ENCODE measurements at places on chromosomes 2 and 18.

DNA sequence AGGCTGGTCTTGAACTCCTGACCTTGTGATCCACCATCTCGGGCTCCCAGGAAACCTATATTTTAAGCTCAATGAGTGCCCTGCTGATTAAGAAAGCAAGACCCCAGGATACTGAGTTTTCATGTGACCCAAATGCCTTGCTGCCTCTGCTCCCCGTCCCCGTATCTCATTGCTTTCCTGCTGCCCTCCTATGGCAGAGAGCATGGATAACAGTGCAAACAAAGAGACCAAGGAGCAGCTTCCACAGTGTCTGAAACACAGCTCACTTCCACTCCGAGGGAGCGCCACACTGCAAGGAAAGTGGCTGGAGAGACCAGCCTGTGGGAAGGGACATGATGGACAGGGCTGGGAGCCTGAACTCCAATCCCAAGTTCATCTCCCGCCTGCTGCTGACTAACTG is 246.8 kb downstream of the TMEM182 start:
- DNase-seq, result no peak

DNA sequence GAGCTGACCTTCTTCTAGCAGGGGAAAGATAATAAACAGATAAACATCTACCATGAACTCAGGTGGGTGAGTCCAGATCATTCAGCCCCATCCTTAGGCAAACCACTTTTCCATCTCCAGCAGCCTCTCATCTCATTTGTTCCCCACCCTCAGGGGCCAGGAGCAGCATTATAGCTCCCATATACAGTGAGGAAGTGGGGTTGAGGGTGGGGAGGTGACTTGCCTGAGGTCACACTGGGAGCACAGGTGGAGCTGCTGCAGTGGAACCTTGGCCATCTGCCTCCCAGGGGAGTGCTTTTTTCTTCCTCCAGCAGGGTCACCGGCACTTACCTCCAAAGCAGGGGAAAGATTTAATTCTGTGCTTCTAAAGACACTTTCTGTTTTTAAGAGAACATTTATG is 212.5 kb upstream of the SMAD2 start:
- no peak for DNase-seq

DNA sequence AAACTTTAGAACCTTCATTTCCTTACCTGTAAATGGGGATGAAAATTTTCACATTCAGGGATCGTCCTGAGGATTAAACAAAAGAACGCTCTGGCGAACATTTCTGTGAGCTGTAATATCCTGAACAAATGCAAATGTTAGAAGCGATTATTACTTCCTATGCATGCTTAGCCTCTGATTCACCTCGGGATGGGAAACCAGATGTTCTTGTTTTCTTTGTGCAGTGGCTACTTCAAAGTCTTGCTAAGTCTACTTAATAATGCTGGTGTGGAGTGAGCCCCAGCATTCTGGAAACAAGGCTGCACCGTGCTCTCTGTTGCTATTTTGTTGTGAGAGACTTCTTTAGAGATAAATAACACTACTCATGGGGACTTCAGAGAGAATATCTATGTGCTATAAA is 119.1 kb upstream of the PELI1 start:
- DNase-seq, result no peak

DNA sequence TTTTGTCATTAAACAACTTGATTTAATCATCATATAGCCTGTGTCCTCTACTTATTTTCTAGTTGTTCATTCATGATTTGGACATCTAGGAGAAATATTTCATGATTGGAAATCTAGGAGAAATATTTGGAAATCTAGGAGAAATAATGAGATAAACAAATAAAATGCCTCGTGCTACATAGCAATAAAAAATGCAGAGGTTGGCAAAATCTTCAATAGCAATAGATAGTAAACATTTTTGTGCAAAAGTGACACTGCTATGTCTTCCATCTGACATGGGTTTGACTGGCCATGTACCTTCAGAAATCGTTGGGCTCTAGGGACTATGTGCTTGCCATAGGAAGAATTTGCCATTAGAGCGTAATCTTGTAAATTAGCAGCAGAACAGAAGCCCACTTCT is 1304.5 kb upstream of the ZEB2 start:
- no peak for DNase-seq

- DNase-seq, result no peak
These were observed 129.7 kb downstream of the PTPRM start for GRCh38 chr18:7696780-7697179.

DNA sequence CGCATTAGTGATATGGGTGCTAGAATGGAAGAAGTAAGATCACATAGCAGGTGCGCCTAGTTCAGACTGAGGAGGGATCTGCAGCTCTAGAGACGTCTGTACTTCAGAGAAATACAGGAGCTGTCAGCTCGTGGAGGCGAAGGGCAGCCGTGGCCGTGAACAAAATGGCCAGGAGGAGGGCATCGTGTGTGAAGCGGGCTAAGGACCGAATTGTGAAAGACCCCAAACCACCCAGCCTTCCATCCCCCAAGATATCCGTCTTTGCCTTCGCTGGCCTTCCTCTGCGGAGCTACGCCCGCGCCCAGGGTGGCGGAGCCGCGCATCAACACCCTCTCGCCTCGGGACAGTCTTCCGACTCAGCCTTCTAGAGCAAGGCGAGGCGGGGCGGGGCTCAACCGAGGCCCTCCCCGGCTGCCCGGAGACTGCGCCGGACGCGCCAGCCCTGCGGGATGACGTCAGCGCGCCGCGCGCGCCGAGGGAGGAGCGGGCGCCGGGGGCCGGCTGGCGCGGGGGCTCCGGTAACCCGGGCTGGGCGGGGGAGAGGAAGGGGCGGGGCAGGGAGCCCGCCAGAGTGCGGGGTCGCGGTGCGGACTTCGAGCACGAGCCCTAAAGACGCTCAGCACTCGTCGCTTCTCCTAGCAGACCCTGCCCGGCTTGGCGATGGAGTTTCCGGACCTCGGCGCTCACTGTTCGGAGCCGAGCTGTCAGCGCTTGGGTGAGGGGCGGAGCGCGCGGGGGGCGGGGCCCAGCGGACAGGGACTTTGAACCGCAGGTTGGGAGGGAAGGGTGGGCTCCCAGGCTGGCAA is at the start of gene ZFAND2B:
ZFAND2B (plus strand) TSS at position 455 of the 806 bp plus-strand sequence; CDS start at position 661, 206 bp downstream.
- peak; percentile 92 for DNase-seq

- DNase-seq, result no peak
These were observed 83.6 kb downstream of the SPTBN1 start for GRCh38 chr2:54539683-54540082.

GRCh38 chr2:17156086-17156485 is 362.2 kb downstream of the RAD51AP2 start:
- no peak for DNase-seq
